Pancreas (tissue), 10 donors: ENCODE measurements at places on chromosomes 7 and 10.

DNA sequence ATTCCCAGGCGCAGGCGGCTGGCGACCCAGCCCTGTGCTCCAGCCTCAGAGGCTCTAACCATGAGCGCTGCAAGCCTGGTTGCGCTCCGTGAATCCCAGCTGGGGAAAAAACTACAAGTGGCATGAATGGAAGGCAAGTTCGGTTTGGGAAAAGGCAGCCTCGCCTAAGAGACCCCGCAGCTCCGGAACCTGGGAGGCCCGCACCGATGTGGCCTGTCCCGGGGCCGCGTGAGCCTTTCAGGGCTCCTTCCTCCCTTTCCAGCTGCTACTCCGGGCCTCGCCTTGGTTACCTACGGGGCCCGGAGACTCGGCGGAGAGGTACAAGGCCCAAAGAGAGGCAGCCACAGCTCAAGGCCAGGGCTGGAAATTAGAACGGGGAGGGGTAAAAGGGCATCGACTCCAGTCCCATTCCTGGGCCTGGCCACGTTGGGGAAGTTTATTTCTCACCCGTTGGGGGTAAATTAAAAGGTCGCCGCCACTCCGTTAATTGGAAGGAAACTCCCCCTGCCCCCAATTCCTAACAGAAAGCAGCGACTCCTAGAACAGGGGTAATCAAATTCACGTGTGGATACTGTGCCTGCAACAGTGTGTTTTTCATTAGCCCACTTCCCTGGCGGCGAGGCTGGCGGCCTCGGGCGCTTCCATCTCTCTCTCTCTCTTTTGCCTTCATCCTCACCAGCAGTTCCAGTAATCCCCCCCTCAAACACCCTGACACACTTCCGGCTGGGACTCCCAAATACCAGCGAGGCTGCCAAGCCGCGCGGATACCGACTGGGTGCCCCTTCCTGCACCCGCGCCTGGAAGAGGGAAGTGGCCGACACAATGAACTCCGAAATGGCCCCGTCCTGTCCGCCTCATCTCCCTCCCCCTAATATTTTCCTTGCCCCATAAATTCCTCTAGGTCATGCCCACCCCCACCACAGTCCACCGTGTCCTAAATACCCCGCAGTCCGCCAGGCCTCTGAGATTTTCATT, 1.5 kb upstream of the HOXA9 start:
- no peak for DNase-seq

DNA sequence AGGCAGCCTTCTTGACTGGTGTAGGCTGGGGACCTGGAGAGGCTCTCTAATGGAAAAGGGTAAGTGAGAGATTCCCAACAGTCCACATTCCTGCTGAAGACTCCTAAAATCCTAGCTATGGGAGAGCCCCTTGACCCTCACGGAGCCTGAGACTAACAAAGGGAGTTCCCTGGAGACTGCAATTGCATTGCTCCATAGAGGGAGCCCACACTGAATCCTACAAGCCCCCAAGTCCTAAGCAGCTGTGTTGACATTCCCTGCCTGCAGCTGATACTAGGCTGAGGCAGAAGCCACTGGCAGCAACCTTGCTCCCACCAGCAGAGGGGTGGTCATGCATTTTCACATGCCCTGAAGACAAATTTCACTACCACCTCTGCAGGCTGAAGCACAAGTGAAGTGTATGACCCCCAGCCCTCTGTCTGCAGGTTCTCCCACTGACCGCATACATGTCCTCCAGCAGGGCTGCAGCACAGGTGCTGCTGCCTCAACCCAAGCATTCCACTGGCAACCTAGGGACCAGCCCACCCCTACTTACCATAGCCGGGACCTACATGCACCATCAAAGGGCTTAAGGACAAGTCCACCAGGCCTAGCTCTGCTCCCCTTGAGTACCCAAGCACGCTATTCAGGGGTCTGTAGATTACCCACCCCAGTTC, 130.3 kb upstream of the SLC13A1 start:
- no peak for DNase-seq

DNA sequence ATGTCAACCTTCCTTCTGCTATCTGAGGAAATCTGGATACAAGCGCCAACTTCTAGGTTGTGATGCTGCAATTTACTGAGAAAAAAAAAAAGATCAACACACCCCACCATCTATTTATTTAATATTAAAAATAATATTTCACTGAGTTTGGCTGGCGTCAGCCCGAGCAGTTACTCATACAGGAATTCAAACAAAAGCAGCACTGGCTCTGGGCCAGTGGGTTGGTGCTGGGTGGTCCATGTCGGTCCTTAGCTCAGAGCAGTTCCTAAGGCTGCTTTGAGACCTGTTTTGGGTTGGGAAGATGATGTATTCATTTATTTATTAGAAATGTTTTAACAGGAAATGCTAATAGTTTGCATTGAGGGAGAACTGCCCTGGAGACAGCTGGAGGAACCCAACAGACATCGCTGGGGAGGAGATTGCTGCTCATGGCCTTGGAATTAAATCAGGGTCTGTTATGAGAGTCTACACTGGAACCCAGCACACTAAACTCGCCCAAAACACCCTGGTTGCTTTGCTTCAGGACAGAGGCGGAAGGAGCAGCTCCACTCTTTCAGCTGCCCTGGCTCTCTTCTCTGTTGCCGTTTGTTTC, 36.3 kb upstream of the GOT1 start:
- no peak for DNase-seq

- DNase-seq: no peak
Measured at GRCh38 chr10:80447436-80448190, 6.5 kb upstream of the TSPAN14 start.

DNA sequence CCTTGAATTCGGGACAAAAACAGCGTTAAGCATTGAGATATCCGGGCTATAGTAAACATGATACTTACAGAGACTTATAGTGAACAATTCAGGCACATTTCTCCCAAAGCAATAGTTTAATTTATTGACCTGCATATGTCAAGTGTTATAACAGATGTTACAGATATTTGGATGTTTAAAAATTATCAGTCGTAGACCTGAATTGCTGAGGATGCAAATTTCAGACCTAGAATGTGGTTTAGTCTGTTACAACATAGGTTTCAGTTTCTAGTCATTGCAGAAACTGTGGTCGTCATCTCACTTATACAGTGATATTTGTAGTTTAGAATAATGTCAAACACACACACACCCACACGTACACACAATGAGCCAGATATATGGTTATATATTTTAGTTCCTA, 85.2 kb downstream of the VTI1A start:
- DNase-seq: no peak
